ENCODE measurements at places on chromosomes 2 and 18. TPM values are rescaled to one million over a fixed set of nuclear protein-coding genes. Genes with fewer than 3 reads are reported as not detected.

Gene CRYGC
- not detected for total RNA-seq

- DNase-seq, result no peak
Measured at GRCh38 chr2:65311049-65311448, 83.4 kb downstream of the ACTR2 start.

- DNase-seq, result no peak
Measured at GRCh38 chr2:221552291-221552690, 19.8 kb downstream of the EPHA4 start.

DNA sequence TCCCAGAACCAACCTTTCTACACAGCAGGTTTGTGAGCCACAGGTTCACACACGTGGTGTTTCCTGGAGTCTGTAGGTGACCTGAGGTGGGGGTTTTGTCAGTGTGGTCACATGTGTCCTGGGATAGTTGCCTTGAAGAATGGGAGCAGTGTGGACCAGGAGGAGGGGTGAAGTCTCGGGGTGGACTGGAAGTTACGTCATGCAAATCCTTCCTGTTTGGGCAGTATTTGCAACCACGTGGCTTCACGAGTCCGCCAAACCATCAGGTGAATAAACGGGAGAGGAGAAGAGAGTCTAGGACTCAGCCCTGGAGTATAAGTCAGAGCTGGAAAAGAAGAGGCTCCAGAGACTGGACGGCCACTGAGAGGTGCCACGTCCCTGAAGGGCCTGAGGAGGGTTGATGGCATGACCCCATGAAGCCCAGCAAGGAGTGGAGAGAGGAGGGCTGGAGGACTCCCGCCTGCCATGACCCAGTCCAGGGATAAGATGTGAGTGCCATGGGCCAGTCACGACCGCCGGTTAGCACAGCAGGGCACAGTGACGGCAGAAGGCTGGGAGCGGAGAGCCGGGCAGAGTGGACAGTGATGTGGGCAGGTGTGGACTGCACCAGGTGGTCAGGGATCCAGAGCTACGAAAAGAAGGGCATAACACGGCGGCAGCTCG lies 16.5 kb downstream of the LPIN1 start:
- no peak for DNase-seq

- no peak for DNase-seq
Measured at GRCh38 chr2:160970052-160970965, 189.9 kb upstream of the TANK start.

GRCh38 chr2:224669449-224669848 lies 46.7 kb downstream of the CCDC195 start:
- DNase-seq, result no peak
